Tibial nerve (tissue), 4 donors: ENCODE measurements at places on chromosomes 16 and 17. TPM values are rescaled to one million over a fixed set of nuclear protein-coding genes. Genes with fewer than 3 reads are reported as not detected.

GRCh38 chr17:81489012-81489997 lies 23.3 kb downstream of the ACTG1 start:
- H3K4me3 ChIP-seq = peak overlapping the region; percentile 78
- H3K4me1 ChIP-seq = peaks cover 11% of the 10 kb centered on the region
- DNase-seq = no peak
- H3K27ac ChIP-seq = no peak overlapping the region
- no peaks in the 10 kb centered on the region for H3K27me3 ChIP-seq
- H3K36me3 ChIP-seq = no peaks in the 10 kb centered on the region

DNA sequence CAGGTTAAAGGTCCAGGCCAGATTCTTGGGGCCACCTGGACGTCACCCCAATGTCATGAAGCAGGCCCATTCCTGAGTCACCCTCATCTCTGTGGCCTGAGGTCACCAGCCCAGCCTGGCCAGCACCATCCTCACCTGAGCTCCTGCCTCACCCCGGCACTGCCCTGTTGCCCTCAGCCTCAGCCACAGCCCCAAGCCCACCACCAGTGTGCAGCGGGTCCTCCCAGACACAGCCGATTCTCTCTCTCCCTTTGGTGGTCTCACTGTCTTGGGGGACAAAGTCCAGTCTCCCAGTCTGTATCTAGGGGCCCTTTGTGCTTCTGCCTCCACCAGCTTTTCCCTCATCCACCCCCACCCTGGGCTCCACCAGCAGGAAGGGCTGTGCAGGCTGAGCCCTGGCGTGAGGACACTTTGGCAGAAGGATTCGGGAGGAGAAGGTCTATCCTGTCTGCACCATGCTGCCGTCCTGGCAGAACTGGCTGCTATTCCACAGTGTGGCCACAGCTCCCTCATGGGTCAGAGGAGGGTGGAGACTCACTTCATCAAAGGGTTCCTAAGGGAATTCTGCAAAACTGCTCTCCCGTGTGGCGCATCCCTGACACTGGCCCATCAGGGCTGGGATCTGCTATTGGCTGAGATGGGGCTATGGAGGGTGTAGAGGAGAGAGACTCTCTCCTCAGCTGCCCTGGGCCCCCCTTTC lies 64.3 kb downstream of the PRMT7 start:
- H3K27ac ChIP-seq = no peak overlapping the region
- no peak for DNase-seq
- no peaks in the 10 kb centered on the region for H3K27me3 ChIP-seq
- H3K4me1 ChIP-seq = no peaks in the 10 kb centered on the region

The PLA2G10 gene
- total RNA-seq = not detected

GRCh38 chr17:50779747-50780353 lies 12.5 kb upstream of the ANKRD40CL start:
- no peak overlapping the region for H3K27ac ChIP-seq
- H3K4me3 ChIP-seq = no peak overlapping the region
- no peak for DNase-seq
- H3K4me1 ChIP-seq = no peaks in the 10 kb centered on the region
- peaks cover 5% of the 10 kb centered on the region for H3K27me3 ChIP-seq

GRCh38 chr16:57038166-57038565 lies 48.8 kb downstream of the NLRC5 start:
- no peaks in the 10 kb centered on the region for H3K27me3 ChIP-seq
- H3K27ac ChIP-seq = no peak overlapping the region
- H3K4me1 ChIP-seq = peaks cover 26% of the 10 kb centered on the region
- H3K4me3 ChIP-seq = no peak overlapping the region
- no peak for DNase-seq

The ODAD4 gene
- 5.2 TPM for total RNA-seq
